LHCN-M2 (cell line): ENCODE measurements at places on chromosomes 12 and 14.

DNA sequence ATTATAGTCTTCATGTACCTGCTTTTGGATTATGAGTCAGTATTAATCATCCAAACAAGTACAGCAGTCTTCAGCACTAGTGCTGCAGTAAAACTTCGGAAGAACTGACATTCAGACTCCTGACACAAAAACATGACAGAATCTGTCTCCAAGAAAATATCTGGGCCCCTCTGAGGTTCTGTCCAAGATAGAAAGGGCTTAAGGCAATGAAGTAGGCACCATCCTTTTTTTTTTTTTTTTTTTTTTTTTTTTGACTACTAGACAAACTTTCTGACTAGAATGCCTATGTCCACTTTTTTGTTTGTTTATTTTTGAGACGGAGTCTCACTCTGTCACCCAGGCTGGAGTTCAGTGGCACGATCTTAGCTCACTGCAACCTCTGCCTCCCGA lies 112.5 kb downstream of the MED13L start:
- peak; percentile 70 for DNase-seq

DNA sequence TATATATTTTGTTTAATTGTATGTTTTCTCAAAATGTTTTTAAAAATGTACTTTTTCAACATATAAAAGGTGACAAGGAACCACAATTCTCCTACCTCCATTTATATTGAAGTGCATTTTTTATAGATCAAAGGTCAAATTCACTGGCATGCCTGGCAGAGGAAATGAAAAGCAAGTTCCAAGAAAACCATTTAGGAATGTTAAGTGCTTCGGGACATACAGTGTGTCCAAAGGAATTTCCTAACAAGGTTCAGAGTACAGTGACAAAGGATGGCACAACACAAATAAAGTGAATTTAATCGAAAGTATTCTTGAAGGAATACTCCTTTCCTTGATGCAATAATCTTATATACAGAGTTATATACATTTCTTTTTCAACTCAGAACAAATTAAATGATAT lies 242.3 kb downstream of the CCER1 start:
- peak; percentile 26 for DNase-seq

DNA sequence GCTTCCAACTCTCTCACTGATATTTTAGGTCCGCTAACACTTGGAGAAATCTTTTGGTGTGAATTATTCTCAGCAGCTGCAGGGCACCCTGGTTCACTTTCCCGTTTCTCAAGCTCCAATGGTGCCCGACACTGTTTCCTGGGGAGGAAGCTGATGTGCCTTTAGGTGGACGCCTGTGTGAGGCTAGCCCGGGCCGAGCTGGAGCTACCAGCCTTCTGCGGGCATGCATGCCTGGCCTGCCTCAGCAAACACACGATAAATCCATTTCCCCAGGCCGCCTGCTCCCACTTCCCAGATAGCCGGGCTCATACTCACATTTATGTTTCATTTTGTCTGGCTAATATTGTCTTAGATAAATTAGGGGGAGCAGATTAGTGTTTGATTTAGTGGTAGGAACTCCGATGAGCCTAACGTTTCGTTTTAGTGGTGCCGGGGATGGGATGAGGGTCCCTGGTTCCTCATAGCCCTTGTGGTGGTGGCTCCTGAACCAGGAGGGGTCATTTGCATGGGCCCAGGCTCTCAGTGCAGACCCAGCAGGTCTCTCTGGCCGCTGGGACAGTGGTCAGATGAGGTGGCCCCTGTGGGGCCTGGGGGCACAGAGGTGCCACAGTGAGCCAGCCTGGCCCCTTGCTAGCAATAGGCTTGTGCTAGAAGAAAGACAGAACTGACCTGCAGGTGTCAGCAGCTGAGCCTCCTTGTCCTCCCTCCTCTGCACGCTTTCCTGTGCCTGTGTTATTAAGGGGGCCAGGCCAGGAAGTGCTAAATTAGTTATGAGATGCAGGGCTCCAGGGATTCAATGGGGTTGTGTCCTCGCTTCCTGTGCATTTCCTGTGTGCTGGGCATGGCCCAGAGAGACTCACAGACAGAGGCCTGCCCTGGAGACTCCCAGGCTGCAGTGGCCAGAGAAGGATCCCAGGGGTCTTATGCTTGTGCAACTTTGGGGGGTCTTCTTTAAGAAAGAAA lies 88.3 kb downstream of the KIF26A start:
- no peak for DNase-seq

- DNase-seq = peak; percentile 73
Measured at GRCh38 chr14:32403688-32404087, 74.6 kb downstream of the AKAP6 start.

GRCh38 chr12:132053338-132054330 lies 90.5 kb downstream of the DDX51 start:
- no peak for DNase-seq

GRCh38 chr14:89137526-89138163 lies 279.4 kb downstream of the FOXN3 start:
- DNase-seq = peak; percentile 97
